ENCODE measurements at places on chromosomes 4 and X.
A peak's percentile ranks its signal among the peaks of the same experiment; 100 is the strongest.

- DNase-seq = no peak
These were observed 167.8 kb downstream of the GASK1B start for GRCh38 chr4:158005021-158005420.

GRCh38 chr4:183635741-183636140 lies 23.2 kb downstream of the RWDD4 start:
- DNase-seq = no peak

DNA sequence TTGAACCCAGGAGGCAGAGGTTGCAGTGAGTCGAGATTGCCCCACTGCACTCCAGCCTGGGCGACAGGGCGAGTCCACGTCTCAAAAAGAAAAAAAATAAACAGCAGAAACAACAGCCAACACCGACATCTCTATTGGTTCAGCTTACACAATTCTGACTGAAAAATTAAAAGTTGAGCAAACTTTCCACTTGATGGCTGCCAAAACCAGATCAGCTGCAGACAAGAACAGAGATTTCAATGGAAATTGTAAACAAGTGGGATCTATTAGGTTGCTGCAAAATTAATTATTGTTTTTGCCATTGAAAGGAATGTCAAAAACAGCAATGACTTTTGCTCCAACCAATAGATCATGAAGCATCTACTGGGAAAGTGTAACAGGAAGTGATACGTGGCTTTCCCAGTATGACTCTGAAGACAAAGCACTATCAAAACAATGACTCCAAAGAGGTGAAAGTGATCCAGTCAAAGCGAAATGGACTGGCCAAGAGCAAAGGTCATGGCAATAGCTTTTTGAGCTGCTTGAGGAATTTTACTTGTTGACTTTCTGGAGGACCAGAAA lies 26.3 kb downstream of the UPF3B start:
- DNase-seq = no peak

- DNase-seq = peak; percentile 61
These were observed 7.2 kb upstream of the NEUROG2 start for GRCh38 chr4:112523008-112523721.

GRCh38 chr4:124018383-124019317 lies 622.1 kb downstream of the SPRY1 start:
- DNase-seq = no peak

DNA sequence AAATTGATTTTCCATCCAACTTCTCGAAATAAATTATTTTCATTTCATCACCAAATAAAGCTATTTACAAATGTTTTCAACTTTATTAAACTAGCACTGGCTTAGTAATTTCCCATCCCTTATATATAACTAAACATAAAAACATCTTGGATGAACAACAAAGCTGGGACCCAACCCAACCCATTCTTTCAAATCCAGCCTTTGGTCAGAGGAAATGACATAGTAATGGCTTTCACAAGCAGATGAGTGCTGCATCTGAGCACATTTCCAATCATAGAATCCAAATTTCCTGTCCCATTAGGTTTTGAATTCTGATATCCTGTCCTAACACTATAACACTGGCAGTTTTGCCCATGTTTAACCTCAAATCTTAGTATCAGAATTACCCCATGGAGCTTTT lies 7.9 kb upstream of the EMCN start:
- DNase-seq = no peak
